NCI-H510A treated with DMSO at 0.1 percent for 48 hours (cell line): ENCODE measurements at places on chromosomes 1 and 21.

- DNase-seq = no peak
These were observed 51.5 kb upstream of the LRIF1 start for GRCh38 chr1:111015222-111015621.

GRCh38 chr21:15367061-15367626, 302.3 kb upstream of the NRIP1 start:
- DNase-seq = no peak

DNA sequence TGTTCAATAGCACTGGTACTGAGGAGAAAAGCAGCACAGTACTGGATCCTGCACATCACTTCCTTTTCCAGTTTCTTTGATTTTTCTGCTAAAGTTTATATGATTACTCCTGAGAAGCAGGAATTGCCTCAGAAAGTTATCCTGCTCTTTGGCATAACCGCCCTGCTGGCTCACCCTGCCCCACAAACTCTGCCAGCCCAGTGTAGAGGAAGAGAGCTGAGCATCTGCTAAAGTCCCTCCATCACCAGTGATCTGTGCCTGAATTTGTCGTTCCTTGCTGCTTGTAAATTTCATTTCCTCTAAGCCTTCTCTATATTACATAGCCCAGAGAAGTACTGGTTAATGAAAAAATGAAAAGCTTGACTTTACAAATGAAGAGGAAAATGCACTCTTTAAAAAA, 87.0 kb upstream of the C1orf21 start:
- no peak for DNase-seq

- no peak for DNase-seq
These were observed 315.4 kb downstream of the ADGRL2 start for GRCh38 chr1:82116105-82116504.

- no peak for DNase-seq
These were observed 1.8 kb upstream of the ZNF281 start for GRCh38 chr1:200411406-200412257.

DNA sequence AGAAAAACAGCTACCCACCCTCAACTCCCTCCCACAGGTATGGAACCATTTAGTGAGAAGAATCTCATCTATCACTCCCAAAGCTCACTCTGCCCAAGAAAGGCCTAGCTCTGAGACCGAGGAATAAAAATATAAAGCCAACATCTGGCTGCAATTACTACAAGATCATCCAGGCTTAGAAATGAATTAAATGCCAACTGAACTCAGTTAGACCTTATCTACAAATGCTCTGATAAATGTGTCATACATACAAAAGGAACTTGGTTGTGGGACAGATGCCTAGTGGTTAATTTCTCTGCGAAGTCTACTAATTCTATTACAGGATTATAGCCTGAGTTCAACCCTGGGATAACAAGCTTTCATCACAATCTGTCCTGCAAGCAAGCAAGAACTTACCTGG, 6.7 kb downstream of the ADIPOR1 start:
- no peak for DNase-seq

GRCh38 chr1:110076789-110077500, 6.5 kb upstream of the ALX3 start:
- no peak for DNase-seq

DNA sequence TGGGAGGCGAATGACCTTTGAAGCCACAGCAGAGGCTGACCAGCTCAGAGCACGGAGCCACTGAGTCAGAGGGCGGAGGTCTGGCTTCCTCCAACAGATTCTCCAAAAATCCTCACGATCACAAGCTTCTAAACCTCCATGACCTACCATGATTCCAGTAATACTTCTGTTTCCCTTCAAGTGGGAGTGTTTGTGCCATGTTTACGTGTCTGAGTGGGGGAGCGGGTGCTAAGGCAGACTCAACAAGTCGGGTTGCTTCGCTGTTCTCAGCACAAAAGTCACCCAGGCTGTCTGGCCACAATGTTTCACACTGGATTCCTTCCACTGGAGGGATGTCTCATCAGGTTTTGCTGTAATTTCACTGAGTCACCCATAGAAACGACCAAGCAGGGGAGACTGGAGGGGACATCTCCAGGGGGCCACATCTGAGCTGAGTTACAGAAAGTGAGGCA, 86.2 kb downstream of the SLC66A1 start:
- DNase-seq = no peak

GRCh38 chr1:30657131-30658013, 66.0 kb downstream of the MATN1 start:
- no peak for DNase-seq

DNA sequence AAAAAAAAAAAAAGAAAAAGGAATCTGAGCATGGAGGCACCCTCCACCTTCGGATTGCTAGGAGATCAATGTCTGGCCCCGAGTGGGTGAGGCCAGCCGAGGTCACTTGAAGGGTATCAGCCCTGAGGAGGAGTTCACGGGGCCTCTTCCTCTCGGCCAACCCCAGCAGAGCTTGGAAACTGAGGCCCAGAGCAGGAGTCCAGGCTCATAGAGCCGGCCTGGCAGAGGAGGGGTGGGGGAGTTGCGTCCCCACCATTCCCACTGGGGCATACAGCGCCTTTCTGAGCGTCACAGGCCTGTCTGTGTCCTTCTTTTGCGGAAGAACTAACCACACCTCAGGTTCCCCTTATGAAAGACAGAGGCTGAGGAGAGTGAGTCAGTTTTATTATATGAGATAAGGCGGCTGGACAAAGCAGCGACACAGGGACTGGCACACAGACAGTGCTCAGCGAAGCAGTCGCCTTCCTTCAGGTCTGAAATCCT, 17.1 kb upstream of the EPHA2 start:
- no peak for DNase-seq

- DNase-seq = no peak
These were observed 13.9 kb upstream of the ADAR start for GRCh38 chr1:154621875-154622274.

- no peak for DNase-seq
These were observed 39.8 kb upstream of the FHAD1 start for GRCh38 chr1:15207031-15207828.

- no peak for DNase-seq
These were observed 150.6 kb downstream of the MRPL39 start for GRCh38 chr21:25456672-25457071.

- no peak for DNase-seq
These were observed 147.7 kb upstream of the ARHGEF16 start for GRCh38 chr1:3306583-3307291.

GRCh38 chr1:206842854-206843253, 22.6 kb upstream of the IL20 start:
- DNase-seq = no peak

- no peak for DNase-seq
These were observed 47.2 kb downstream of the RAP1A start for GRCh38 chr1:111666828-111667227.

- no peak for DNase-seq
These were observed 148.1 kb downstream of the TRABD2B start for GRCh38 chr1:47849005-47849521.

- DNase-seq = no peak
These were observed 168.0 kb downstream of the CYYR1 start for GRCh38 chr21:26405071-26405470.

DNA sequence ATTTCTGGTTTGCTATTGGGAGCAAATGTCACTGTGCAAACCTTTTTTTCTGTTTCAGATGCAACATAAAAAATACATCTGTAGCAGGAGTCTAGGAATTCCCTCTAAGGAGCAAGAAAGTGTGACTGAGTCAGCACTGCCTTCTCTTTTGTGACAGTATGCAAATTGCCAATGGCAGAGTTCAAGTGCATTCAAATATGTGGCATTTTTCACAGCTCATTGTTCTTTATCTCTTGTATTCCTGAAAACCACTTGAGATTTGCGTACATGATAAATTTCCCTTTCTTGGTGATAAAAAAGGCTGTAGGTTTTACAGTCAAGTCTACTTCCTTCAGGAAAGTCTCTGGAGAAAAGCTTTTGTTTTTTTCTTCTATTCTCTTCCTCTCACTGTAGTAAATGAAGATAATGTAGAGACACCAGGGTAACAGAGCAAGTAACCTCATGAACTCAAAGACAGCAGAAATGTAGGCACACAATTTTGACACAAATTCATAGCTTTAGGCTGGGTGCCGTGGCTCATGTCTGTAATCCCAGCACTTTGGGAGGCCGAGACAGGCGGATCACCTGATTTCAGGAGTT, 129.7 kb upstream of the L1TD1 start:
- DNase-seq = no peak

GRCh38 chr21:15703932-15704331, 25.9 kb upstream of the USP25 start:
- DNase-seq = no peak

DNA sequence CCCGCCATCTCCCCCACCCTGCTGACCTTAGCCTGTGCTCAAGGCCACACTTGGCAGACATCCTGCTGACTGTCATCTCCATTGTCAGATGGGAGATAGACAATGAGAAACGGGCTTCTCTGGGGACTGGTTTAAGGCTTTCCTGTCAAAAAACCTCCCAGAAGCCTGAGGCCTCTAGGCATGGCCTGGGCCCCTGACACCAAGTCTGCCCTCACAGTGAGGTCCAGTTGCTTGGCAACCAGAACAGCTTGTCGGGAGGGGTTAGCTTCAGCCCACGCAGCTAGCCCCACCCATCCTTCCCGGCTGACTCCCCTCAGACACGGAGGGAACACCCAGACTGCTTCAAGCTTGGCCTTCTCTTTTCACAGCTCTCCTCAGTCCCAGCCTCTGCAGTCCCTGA, 11.0 kb downstream of the PLEKHA6 start:
- no peak for DNase-seq
